Mesothelial cell of epicardium (in vitro differentiated cells): ENCODE measurements at places on chromosomes 1 and 21.

- H3K4me1 ChIP-seq: no peaks in the 10 kb centered on the region
- H3K4me3 ChIP-seq: no peak overlapping the region
- H3K27me3 ChIP-seq: peaks cover 33% of the 10 kb centered on the region
- H3K36me3 ChIP-seq: peaks cover 1% of the 10 kb centered on the region
These were observed 213.9 kb downstream of the SEC16B start for GRCh38 chr1:177755851-177756560.

DNA sequence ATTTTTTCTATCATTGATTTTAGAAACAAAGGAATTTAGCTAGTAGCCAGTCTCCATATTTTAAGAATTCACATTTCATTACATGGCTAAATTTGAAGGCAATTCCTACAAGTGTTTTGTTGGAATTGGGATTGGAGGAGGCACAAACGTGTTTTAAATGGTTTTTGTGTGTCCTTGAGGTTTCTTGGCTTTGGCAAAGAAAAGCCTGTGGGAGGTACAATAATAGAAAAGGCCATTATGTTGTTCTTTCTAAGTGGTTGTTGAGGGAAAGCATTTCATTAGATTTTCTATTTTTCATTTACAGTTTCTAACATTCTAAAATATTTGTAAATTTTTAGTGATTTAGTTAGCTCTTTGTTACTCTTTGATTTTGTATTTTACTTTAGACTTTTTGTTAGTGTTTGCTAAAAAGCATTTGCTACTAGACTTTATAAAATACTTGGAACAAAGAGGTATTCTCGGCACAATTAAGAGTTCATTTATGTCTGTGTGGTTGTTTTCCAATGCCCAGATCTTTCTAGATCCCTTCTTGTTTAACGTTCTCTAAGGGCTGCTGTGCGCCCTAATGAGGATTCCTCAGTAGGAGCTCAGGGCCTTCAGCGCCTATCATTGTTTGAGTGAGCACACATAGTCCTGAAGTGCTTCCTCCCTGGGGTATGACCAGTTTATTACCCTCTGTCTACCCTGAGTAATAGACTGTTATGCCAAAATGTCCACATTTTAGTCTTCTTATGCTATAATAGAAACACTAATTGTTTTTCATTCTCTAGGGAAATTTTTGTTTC is 70.0 kb upstream of the KIAA1614 start:
- H3K27ac ChIP-seq: peak overlapping the region; percentile 66
- no peak for DNase-seq
- H3K27me3 ChIP-seq: no peaks in the 10 kb centered on the region
- peaks cover 5% of the 10 kb centered on the region for H3K36me3 ChIP-seq
- H3K4me3 ChIP-seq: no peak overlapping the region

GRCh38 chr1:72837781-72838180 is 555.4 kb upstream of the NEGR1 start:
- no peak overlapping the region for H3K4me3 ChIP-seq
- no peaks in the 10 kb centered on the region for H3K4me1 ChIP-seq
- DNase-seq: no peak
- H3K27me3 ChIP-seq: no peaks in the 10 kb centered on the region

DNA sequence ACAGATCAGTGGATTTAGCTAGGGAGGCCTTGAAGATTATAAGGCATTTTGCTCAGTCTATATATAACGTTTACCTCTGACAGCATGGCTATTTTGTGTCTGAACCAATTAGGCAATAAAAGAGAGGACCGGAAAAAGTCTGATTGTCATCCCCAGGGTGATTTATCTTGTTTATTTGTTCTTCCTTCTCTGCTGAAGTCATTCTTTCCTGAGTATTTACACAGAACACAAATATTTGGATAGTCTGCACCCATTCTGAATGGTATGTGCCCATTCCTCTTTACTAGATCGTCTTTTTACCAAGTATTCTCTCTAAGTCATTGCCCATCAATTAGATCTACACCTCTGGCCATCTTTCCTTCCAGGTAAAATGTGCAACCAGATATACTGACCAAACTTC is 1602.9 kb downstream of the KCNT2 start:
- H3K4me1 ChIP-seq: no peaks in the 10 kb centered on the region
- H3K36me3 ChIP-seq: no peaks in the 10 kb centered on the region
- DNase-seq: no peak
- no peak overlapping the region for H3K27ac ChIP-seq

DNA sequence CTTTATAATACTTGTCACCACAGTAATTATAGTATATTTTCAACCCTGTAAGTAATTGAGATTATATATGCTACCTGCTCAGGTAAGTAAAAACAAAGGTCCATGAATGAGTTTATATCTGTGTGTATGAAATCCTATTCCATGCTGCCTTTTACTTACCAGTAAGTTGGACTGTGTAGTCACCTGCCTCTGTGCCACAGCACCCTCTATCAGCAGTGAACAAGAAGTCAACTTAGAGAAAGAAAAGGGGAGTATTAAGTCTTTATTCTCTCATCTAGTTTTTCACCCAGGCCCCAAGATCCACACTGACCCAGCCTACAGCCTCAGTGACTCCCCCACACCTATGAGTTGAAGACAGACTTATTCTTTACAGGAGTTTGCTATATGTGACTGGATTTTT is 36.9 kb upstream of the IFI16 start:
- H3K36me3 ChIP-seq: no peaks in the 10 kb centered on the region
- H3K27ac ChIP-seq: no peak overlapping the region
- H3K4me1 ChIP-seq: peaks cover 1% of the 10 kb centered on the region
- no peak for DNase-seq
- no peak overlapping the region for H3K4me3 ChIP-seq

GRCh38 chr1:12457771-12458170 is 160.2 kb downstream of the DHRS3 start:
- no peak for DNase-seq
- H3K4me3 ChIP-seq: no peak overlapping the region

- no peak overlapping the region for H3K4me3 ChIP-seq
- no peak for DNase-seq
- H3K27me3 ChIP-seq: peaks cover 35% of the 10 kb centered on the region
- no peak overlapping the region for H3K27ac ChIP-seq
- H3K36me3 ChIP-seq: no peaks in the 10 kb centered on the region
These were observed 86.8 kb upstream of the GJB5 start for GRCh38 chr1:34668063-34668462.

DNA sequence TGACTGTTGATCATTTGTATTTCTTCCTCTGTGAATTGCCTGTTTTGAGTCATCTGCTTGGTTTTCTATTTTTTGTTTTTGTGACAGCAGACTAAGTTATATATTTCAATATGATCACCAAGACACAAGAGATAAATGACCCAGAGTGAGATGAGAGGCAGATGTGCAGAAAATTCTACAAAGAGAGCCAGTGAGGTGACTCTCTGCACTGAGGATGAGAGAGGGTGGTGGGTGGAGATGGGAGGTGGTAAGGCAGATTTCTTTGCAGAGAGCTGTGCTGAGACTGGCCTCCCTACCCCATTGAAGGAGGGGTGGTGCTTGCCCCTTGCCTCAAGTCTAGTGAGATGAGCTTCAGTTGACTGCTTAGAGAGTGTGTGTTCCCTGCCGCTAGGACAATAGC is 17.6 kb upstream of the FCAMR start:
- no peaks in the 10 kb centered on the region for H3K4me1 ChIP-seq
- H3K27me3 ChIP-seq: peaks cover 72% of the 10 kb centered on the region
- H3K36me3 ChIP-seq: no peaks in the 10 kb centered on the region
- no peak for DNase-seq
- H3K27ac ChIP-seq: no peak overlapping the region

GRCh38 chr1:48082271-48082962 is 85.2 kb upstream of the TRABD2B start:
- no peak overlapping the region for H3K4me3 ChIP-seq
- no peaks in the 10 kb centered on the region for H3K36me3 ChIP-seq
- peak overlapping the region; percentile 45 for H3K27ac ChIP-seq
- no peak for DNase-seq
- peaks cover 59% of the 10 kb centered on the region for H3K27me3 ChIP-seq

- no peak overlapping the region for H3K4me3 ChIP-seq
- no peaks in the 10 kb centered on the region for H3K27me3 ChIP-seq
These were observed 13.0 kb downstream of the GOLPH3L start for GRCh38 chr1:150683914-150684313.

- H3K36me3 ChIP-seq: peaks cover 12% of the 10 kb centered on the region
- DNase-seq: no peak
- no peaks in the 10 kb centered on the region for H3K27me3 ChIP-seq
- H3K4me3 ChIP-seq: no peak overlapping the region
- peaks cover 3% of the 10 kb centered on the region for H3K4me1 ChIP-seq
These were observed 29.0 kb downstream of the PRMT2 start for GRCh38 chr21:46664316-46664995.
